Right lung (tissue), 10 donors: ENCODE measurements at places on chromosomes 16 and 17.

DNA sequence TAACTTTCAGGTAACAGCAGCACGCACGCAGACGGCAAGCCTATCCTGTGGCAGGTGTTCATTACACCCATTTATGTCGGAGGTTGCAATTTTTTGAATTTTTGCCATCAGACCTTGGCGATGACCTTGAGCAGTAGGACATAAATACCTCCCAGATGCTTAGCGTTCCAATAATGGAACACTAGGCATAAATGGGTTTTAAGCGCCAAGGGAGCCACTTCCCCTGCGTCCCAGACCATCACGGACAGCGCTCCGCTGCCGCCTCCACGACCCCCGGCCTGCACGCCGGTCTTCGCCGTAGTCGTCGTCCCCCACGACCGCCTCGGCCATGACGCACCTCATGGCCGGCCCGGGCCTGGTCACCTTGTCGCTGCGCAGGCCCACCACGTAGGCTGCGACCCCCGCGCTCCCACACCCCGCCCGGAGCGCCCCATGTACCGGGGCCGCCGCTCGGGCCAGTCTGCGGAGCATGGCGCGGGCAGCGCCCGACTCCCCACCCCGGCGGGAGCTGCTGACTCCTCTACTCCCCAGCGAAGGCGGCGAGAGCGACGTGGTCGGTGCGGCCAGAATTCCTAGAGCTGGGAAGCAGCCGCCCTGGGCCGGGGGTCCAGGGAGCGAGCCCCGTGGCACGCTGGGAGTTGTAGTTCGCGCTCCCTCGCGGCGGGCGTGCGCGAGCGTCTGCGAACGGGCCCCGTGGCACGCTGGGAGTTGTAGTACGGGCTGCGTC, 22.7 kb downstream of the TMEM235 start:
- peak; percentile 81 for DNase-seq

DNA sequence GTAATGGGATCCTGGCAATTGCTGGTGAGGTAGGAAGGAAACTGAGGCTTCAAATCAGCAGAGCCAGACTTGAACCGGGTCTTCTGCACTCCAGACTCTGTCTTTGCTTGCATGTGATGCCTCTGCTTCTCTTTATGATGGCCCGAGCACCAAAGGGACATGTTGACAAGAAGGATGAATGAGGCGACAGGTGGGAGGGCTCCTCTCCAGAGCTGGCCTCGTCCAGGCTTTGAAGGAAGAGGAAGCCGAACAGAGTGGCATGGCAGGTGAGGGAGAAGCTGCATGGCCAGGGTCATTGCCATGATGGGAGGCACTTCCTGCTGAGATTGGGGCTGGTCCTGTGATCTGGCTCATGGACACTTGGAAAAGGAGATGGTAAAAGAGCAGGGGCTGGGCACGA, 40.8 kb downstream of the AKAP1 start:
- no peak for DNase-seq

GRCh38 chr16:11238272-11239202, 17.5 kb downstream of the SOCS1 start:
- DNase-seq: no peak

GRCh38 chr16:3036726-3037315, at the start of gene BICDL2:
BICDL2 (minus strand) TSS chr16:3036944; CDS start chr16:3035496, 1,448 bp downstream.
- DNase-seq: no peak

- no peak for DNase-seq
Measured at GRCh38 chr16:86995456-86995855, 321.7 kb downstream of the C16orf95 start.

GRCh38 chr16:81755915-81756614, 23.0 kb upstream of the PLCG2 start:
- DNase-seq: no peak

DNA sequence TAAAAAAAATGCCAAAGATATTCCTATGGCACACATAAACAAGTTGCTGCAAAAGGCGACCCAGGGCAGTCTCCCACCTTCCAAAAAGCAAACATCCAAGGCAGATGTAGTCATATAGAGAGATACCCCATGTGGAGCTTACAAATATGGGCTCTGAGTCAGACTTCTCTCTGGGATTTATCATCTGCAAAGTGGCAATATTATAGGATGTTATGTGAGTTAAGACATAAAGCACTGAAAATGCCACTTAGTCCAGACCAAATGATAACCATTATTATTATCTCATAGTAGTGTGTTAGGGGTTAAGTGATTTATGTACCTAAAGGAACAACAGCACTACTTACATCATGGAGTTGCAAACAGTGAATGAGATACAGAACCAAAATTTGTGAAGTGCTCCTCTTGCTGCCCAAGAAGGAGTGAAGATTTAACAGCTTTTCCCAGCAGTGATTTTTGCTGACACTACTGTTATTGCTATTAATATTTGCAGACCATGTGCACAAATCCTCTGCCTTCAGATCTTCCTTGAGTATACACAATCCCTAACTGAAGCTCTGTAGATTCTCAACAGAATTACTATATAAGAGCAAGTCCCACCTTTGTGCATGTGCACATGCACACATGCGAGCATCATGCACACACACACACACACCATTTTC, 560.0 kb upstream of the SALL1 start:
- DNase-seq: no peak

GRCh38 chr16:17273142-17273561, 197.6 kb downstream of the XYLT1 start:
- no peak for DNase-seq

DNA sequence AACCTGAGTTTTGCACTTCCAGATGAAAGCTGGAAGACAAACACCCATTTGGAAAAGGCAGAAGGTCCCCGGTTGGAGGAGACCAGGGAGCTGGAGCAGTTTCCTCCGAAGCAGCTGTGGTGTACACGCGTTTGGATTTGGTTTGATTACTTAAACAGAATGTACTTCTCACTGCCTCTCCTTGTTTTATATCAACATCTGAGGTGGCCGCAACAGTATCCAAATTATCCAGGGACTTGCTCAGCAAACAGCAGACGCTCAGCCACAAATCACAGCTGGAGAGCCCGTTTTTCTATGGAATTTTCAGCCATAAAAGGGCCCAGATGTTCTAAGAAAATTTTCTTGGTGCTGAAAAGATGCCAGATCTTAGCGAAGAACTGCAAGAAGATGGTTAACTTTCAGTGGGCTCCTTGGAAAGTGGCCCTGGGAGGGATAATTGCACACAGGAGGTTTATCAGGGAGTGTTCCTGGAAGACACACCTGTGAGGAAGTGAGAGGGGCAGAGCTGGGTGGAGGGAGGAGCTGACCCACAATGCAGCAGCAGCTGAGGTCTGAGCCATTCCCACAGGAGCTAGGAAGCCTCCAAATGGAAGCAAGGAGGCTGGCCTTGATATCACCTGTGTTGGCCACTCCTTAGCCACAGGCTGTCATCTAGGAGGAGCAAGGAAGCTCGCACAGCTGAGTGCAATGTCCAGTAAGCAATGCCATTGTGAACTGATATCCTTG, 28.9 kb upstream of the CDH5 start:
- DNase-seq: no peak

DNA sequence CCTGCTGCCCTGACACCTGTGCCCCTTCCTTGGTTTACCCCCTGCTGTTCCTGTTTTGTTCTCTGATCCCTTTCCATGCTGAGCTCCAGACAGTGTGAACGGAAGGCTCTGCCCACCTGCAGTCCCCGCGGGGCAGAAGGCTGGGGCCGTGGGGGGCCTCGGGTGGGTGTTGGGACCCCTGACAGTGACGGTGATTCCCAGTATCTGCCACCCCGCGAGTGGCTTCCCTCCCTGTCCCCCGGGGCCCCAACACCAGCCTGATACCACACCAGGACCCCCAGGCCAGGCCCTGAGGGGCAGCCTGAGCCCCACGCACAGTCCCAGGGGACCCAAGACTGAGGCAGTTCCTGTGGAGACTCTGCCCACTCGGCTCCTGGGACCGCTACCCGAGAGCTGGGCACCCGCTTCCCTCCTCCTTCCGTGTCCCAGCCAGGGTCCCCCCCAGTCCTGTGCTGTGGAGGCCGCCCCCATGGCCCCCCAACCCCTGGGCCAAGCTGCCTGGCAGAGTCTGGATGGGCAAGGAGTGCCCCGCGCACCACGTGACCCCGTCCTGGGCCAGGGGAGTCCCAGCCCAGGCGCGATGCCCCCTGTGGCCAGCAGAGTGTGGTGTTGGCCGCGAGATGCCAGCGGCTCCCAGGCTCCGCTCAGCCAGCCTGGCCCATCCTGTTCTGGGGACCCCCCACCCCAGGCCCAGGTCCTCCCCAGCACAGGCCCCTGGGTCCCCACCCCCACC, 10.0 kb upstream of the C1QTNF8 start:
- peak; percentile 55 for DNase-seq

GRCh38 chr17:57373756-57374155, 117.4 kb downstream of the MSI2 start:
- no peak for DNase-seq

GRCh38 chr16:11151885-11152629, 103.9 kb downstream of the SOCS1 start:
- no peak for DNase-seq

DNA sequence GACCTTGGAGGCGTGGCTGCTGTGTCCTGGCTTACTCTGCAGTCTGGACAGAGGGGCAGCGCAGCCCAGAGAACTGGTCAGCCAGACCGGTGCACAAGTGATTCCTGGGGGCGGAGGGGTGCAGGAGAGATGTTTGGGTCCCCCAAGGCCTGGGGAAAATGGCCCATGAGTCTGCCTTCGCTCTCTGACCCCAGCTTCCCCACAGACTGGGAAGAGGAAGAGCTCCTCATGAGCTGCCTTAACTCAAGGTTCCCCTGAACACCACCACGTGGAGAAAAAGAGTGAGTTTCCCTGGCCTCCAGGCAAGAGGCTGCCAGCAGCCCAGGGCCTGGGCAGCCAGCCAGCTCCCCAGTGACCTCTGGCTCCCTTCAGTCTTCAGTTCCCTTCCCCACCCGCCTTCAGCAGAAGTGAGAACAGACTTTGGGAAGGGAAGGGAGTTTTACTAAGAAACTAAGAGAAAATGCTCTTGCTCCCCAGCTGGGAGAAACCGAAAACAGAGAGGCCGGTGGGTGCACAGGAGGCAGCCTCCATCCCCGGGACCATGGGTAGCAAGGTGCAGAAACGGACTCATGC, 2.0 kb upstream of the C17orf99 start:
- DNase-seq: peak; percentile 90

- no peak for DNase-seq
Measured at GRCh38 chr16:86213437-86214205, 296.7 kb upstream of the FOXF1 start.

GRCh38 chr17:28547623-28548416, 4.6 kb downstream of the UNC119 start:
- DNase-seq: peak; percentile 48

GRCh38 chr17:29929006-29929532, 959 bp downstream of the SSH2 start:
- no peak for DNase-seq

DNA sequence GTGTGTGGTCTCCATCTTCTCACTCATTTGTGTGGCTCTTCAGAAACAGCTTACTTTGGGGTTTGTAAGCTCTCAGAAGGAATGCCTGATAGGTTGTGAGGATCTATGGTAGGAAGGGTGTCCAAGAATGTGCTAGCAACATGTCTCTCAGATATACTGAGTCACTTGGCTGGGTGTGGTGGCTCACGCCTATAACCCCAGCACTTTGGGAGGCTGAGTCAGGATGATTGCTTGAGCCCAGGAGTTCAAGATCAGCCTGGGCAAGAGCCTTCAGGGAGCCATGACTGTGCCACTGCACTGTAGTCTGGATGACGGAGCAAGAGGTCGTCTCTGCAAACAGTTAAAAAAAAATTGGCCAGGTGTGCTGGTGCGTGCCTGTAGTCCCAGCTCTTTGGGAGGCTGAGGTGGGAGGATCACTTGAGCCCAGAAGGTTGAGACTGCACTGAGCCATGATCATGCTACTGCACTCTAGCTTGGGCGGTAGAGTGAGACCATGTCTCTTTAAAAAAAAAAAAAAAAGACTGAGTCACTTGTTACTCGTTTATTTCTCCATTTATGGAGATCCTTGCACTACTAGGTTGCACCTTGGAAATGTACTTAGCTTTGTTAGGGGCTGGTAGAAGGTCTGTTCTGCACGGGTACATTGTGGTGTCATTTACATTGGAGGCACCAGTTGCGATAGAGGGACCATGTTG, 232.0 kb downstream of the SNX29 start:
- DNase-seq: no peak

DNA sequence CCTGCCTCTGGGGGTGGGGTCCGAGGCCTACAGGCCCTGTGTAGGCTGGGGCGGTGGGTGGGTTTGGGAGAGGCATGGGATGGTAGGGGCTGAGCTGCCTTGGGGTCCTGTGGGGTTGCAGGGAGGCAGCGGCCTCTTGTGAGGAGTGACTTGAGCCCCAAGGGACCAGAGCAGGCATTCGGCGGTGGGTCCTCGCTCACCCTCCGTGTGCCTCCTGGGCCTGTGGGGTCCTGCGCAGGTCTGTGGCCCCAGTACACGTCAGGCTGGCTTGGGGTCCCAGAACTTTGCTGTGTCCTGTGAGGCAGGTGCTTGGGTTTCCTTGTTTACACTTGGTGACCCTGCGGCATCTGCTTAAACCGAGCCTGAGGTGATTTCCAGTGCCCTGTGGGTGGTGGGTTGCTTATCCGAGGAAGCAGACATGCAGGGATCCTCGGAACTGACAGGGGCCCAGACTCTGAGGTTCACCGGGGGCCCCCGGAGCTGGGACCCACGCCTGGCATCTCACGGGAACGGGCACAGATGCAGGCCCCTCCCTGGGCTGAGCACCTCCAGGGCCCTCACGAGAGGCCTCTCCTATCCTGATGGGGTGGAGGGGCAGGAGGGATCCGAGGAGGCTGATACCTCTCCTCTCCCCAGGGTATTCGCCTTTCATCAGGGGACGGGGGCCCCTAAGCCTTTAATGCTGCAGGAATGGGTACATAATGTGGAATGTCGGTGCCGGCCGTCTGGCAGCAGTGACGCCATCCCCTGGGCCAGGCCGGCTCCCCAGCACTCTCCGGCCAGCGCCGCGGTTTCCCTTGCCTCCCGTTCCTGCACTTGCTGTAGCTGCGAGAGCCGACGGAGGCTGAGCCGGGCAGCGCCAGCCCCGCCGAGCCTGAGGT, 7.7 kb downstream of the METRNL start:
- no peak for DNase-seq

DNA sequence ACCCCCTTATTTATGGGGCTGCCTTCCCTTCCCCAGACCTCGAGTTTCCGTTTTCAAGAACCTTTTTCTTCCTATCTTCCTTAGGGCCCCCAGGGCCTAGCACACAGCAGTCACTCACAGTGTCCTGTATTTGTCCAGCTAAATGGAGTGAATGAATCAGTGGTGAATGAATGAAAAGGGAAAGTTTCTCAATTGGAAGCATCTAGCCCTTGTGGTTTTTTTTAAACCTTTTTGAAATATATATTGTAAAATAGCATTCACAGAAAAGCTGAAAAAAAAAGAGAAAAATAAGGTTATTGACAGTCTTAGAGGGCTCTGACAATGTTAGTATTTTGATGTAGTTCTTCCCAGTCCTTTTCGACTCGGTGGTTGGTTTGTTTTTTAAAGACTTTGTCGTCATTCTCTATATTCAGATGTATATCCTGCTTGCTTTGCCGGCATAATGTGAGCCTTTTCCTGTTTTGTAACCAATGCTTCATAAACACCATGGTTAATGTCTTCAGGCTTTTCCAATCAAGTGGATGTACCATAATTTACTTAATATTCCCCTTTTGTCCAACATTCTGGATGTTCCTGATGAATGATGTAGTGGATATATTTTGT, 45.3 kb downstream of the RAI1 start:
- no peak for DNase-seq

- DNase-seq: no peak
Measured at GRCh38 chr17:66892246-66892645, 57.3 kb downstream of the CACNG5 start.

- no peak for DNase-seq
Measured at GRCh38 chr17:61766520-61766919, 96.8 kb downstream of the BRIP1 start.

- no peak for DNase-seq
Measured at GRCh38 chr17:38425744-38426143, 2.5 kb upstream of the ARHGAP23 start.
